ENCODE measurements at places on chromosomes 13 and 19. TPM values are rescaled to one million over a fixed set of nuclear protein-coding genes. Genes with fewer than 3 reads are reported as not detected.

The PTOV1 gene
- 107 TPM for polyA plus RNA-seq

The SPTBN4 gene
- 13.8 TPM for polyA plus RNA-seq

The OR10H1 gene
- polyA plus RNA-seq = not detected

The MYCBP2 gene
- polyA plus RNA-seq = 28.1 TPM

The ZNF541 gene
- polyA plus RNA-seq = 0.23 TPM

The ZNF529 gene
- 14.0 TPM for polyA plus RNA-seq

The ZNF571 gene
- 1.2 TPM for polyA plus RNA-seq

The SMAD9 gene
- 1.3 TPM for polyA plus RNA-seq

The PRSS57 gene
- not detected for polyA plus RNA-seq

The ZNF573 gene
- 1.3 TPM for polyA plus RNA-seq

The TNNT1 gene
- 721 TPM for polyA plus RNA-seq

The FFAR2 gene
- 0.15 TPM for polyA plus RNA-seq

The PTBP1 gene
- polyA plus RNA-seq = 74.3 TPM

The NALCN gene
- polyA plus RNA-seq = 3.1 TPM

The ZNF470 gene
- 12.1 TPM for polyA plus RNA-seq

The FFAR3 gene
- polyA plus RNA-seq = not detected

The C19orf33 gene
- 24.9 TPM for polyA plus RNA-seq

The IRGQ gene
- polyA plus RNA-seq = 8.8 TPM

The CEACAM20 gene
- polyA plus RNA-seq = not detected

The OR7G2 gene
- not detected for polyA plus RNA-seq

The USHBP1 gene
- polyA plus RNA-seq = 30.9 TPM

The KLK4 gene
- not detected for polyA plus RNA-seq

The TBXA2R gene
- 2.9 TPM for polyA plus RNA-seq

The EGLN2 gene
- polyA plus RNA-seq = 75.3 TPM

The IGFL2 gene
- polyA plus RNA-seq = not detected

The ZNF324B gene
- polyA plus RNA-seq = 1.4 TPM

The TLE6 gene
- 1.2 TPM for polyA plus RNA-seq

The CRB3 gene
- 0.28 TPM for polyA plus RNA-seq

The NEK3 gene
- 7.5 TPM for polyA plus RNA-seq

The FAM124A gene
- polyA plus RNA-seq = 2.1 TPM

The LCP1 gene
- 6.7 TPM for polyA plus RNA-seq

The OR7C1 gene
- polyA plus RNA-seq = 0.07 TPM

The LGALS14 gene
- not detected for polyA plus RNA-seq

The ATP13A1 gene
- polyA plus RNA-seq = 34.5 TPM

The ATXN8OS gene
- not detected for polyA plus RNA-seq

The GJB6 gene
- not detected for polyA plus RNA-seq

The OR7A10 gene
- polyA plus RNA-seq = not detected

The NTN5 gene
- 0.37 TPM for polyA plus RNA-seq

The IZUMO4 gene
- 8.6 TPM for polyA plus RNA-seq

The PCDH20 gene
- polyA plus RNA-seq = 3.3 TPM

The SLC15A1 gene
- not detected for polyA plus RNA-seq

The IFNL1 gene
- polyA plus RNA-seq = not detected

The LILRA1 gene
- polyA plus RNA-seq = 0.19 TPM

The IL17D gene
- 0.51 TPM for polyA plus RNA-seq

The TINCR gene
- not detected for polyA plus RNA-seq

The SIGLEC12 gene
- 0.10 TPM for polyA plus RNA-seq

The CPB2 gene
- not detected for polyA plus RNA-seq

The SYNE4 gene
- polyA plus RNA-seq = 0.29 TPM

The HCST gene
- polyA plus RNA-seq = 17.6 TPM

The OVOL3 gene
- not detected for polyA plus RNA-seq

The THSD8 gene
- polyA plus RNA-seq = 3.8 TPM

The PDX1 gene
- not detected for polyA plus RNA-seq

The C13orf42 gene
- 0.01 TPM for polyA plus RNA-seq

The ATP12A gene
- not detected for polyA plus RNA-seq

The TIMM44 gene
- 110 TPM for polyA plus RNA-seq

The RETN gene
- polyA plus RNA-seq = 8.5 TPM

Measured in heart right ventricle (tissue), 16 donors.